ENCODE measurements at places on chromosomes 16 and 17.

- DNase-seq, result no peak
Measured at GRCh38 chr16:56231-56927, 2.8 kb downstream of the SNRNP25 start.

GRCh38 chr16:21994856-21995465, 6.0 kb downstream of the PDZD9 start:
- no peak for DNase-seq

DNA sequence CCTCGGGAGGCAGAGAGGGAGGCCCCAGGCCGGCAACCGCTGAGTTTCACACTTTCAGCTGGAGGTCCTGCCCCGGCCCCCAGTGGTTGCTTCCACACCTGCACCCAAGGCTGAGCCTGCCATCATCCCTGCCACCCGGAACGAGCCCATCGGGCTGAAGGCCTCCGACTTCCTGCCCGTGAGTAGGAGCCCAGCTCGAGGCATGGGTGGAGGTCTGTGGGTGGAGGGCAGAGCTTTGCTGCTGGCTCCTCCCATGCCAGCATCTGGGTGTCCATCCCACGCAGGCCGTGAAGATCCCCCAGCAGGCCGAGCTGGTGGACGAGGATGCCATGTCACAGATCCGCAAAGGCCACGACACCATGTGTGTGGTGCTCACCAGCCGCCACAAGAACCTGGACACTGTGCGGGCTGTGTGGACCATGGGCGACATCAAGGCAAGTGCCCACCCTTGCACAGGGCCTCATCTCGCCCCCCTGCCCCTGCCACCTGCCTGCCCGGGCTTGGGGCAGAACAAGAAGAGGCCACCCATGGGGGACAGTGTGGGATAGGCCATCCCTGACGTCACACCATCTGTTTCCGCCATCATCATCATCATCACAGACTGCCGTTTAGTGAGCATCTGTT, 19.6 kb downstream of the KATNB1 start:
- DNase-seq, result no peak

DNA sequence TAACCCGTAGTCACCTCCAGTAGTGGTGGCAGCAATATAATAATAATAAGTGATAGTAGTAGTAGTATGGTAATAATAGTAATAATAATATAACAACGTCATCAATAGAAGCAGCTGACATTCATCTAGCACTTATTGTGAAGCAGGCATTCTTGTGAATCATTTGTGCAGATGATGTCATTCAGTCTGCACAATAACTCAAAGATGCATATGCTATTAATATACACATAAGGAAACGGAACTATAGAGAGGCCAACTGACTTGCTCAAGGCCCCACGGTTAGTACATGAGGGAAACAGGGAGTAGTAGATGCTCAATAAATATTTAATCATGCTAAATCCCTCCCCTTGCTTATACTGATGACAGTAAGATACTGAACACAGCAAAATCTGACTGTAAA, 35.4 kb upstream of the GAN start:
- DNase-seq, result peak; percentile 34

- peak; percentile 80 for DNase-seq
Measured at GRCh38 chr17:39244600-39245570, 19.1 kb upstream of the STAC2 start.

- DNase-seq, result no peak
Measured at GRCh38 chr16:8869212-8869987, 594 bp upstream of the CARHSP1 start.

DNA sequence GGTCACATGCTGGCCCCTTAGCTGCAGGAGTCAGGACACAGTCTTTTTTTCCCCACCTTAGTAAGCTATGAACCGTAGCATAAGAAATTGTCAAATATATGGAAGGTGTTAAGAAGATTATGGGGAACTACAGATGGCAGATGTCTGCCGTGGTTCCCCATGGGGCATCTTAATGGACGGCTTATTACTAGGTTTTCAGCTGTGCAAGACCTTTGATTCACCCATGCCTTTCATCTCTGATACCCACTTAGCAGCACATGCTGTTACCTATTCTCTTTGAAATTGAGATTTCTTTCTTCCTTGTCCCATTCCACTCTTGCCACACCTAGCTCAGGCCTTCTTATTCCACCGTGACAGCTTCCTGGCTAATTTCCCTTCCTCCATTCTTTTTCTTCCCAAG, 70.7 kb downstream of the RPTOR start:
- no peak for DNase-seq

DNA sequence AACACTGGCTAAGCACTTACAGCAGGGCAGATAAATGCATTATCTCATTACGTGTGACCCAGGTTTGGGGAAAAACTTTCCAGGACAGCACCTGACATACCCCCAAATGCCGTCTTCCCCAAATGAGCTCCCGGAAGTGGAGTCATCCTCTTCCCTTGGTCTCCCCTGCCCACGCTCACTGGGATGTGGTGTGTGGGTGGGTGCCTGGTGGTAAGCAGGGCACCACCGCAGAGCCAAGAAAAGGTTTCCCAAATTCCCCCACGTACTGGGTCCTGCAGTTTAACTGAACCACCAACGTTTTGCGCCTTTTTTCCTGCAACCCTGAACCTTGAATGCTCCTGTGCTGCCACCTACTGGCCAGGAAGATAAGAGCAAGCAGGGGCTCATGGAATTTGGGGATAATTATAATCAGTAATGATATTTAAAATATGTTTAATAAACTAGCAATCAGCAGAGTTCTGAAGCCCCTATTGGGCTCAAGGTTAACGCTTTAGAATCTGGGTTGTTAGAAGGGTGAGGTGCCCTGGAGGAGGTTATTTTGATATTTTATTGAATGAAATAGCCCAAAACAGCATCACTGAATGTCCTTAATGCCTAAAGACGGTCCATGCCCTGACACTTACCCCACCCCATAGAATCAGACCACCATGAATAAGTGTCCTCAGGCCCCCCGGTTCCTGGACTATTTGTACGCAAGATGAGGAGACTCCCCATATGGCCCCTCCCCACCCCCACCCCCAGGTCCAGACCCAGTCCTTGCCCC, 8.0 kb downstream of the SPPL2C start:
- peak; percentile 45 for DNase-seq

DNA sequence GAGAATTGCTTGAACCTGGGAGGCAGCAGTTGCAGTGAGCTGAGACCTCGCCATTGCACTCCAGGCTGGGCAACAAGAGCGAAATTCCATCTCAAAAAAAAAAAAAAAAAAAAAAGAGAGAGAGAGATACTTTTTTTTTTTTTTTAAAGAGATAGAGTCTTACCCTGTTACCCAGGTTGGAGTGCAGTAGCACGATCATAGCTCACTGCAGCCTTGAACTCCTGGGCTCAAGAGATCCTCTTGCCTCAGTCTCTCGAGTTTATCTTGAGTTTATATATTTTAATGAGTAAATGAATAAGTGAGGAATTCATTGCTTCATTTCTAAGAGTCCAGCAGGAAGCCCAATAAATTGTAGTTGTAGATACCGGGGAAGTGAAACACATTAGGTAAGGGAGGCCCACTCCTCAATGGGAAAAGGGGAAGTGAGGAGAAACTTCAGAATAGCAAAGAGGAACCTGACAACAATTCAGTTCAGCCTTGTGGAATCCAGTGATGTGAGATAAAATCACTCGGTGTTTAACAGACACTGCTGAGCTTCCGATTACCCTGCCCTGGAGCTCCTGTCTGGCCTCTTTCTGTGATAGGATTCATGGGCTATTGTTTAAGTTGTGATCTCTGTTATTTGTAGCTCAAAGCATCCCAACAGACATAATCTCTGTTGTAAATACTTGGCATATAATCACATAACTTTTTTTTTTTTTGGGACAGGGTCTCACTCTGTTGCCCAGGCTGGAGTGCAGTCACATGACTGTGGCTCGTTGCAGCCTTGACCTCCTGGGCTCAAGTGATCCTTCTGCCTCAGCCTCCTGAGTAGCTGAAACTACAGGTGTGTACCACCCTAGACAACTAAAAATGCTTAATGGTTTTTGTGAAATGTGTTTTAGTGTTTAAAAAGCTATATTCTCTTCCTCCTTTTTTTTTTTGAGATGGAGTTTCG, 15.8 kb upstream of the ITGAM start:
- DNase-seq, result no peak

DNA sequence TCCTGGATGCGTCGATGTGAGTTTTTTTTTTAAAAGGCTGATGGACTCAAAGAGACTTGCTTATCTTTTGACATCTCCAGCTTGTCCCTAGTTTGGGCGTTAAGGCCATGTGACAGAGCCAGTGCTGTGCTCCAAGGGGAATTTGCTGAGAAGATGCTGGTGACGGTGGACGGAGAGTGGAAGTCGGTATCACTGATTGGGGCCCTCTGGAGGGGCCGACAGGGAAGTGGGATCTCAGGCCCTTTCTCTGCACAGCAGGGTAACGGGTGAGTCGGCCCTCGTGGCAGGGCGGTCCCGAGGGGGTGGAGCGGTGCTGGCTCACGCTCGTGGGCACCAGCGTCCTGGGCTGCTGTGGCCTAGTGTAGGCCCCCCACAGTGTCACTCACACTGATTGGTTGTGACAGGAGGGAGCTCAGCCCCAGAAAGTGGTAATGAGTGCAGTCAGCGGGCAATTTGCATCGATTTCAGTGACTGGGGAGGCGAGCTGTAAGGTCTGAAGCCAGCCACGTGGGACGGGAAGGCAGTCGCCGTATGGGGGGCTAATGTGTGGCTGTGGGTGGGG, 91.3 kb downstream of the TBC1D16 start:
- no peak for DNase-seq

DNA sequence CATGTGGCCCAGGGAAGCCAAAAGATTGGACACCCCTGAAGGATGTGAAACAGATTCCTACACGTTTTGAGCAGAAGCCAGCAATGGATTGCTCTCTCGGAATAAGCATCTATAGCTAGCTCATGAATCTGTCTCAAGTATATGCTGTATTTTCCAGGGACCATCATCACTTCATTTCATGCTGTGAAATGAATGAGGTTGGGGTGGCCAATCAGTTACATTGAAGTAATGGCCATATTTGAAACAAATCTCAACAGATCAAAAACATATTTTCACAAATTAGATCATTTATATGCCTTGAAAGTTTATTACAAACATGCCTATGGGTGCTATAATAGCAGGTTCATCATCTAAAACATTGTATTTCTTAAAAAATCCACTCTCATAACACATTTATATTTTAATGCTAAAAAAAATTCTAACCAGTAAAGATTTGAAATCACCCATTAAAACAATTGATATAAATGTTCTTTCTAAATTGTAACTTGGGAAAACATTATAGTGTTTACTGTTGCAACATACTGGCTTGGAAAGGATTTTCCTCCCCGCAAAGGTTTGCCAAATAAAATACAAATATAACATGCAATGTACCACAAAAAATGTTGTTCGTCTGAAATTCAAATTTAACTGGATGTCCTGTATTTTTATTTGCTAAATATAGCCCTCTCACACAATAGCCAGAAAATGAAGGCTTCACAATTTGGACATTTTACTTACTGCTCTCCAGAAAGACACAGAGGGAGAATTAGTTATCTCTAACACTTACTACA, 743.6 kb downstream of the KCNJ2 start:
- DNase-seq, result peak; percentile 2

DNA sequence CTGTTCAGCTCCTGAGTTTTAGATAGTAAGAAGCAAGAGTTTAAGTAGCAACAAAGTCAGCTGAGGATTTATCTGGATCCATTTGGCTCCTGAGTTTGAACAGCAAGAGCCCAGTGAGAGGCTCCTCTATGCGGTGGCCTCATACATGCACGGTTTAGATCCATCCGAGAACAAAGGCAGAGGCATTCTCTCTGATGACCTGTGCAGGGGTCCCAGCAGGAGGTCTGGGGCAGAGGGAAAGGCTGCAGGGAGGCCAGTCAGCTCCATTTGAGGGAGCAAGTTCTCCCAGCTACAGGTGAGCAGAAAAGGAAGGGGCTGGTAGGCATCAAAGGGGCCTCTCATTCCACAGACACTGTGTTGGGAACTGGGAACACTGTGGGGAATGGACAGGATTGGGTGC, 16.5 kb downstream of the PITPNM3 start:
- DNase-seq, result no peak

- no peak for DNase-seq
Measured at GRCh38 chr17:37475731-37476420, 13.8 kb upstream of the DUSP14 start.

GRCh38 chr16:86681031-86681756, 102.8 kb downstream of the FOXL1 start:
- peak; percentile 75 for DNase-seq

GRCh38 chr16:77807-78443, at the start of gene MPG:
TSS of gene MPG (plus strand) at chr16:78225. CDS start at chr16:78310, 85 bp downstream.
- peak; percentile 84 for DNase-seq

GRCh38 chr16:67084345-67085028, 25.3 kb upstream of the PHAF1 start:
- DNase-seq, result no peak

- no peak for DNase-seq
Measured at GRCh38 chr16:11552440-11552839, 34.3 kb downstream of the LITAF start.

GRCh38 chr17:49375544-49375943, 13.5 kb upstream of the ZNF652 start:
- DNase-seq, result no peak

- DNase-seq, result no peak
Measured at GRCh38 chr17:59627274-59627673, 7.6 kb downstream of the CLTC start.

DNA sequence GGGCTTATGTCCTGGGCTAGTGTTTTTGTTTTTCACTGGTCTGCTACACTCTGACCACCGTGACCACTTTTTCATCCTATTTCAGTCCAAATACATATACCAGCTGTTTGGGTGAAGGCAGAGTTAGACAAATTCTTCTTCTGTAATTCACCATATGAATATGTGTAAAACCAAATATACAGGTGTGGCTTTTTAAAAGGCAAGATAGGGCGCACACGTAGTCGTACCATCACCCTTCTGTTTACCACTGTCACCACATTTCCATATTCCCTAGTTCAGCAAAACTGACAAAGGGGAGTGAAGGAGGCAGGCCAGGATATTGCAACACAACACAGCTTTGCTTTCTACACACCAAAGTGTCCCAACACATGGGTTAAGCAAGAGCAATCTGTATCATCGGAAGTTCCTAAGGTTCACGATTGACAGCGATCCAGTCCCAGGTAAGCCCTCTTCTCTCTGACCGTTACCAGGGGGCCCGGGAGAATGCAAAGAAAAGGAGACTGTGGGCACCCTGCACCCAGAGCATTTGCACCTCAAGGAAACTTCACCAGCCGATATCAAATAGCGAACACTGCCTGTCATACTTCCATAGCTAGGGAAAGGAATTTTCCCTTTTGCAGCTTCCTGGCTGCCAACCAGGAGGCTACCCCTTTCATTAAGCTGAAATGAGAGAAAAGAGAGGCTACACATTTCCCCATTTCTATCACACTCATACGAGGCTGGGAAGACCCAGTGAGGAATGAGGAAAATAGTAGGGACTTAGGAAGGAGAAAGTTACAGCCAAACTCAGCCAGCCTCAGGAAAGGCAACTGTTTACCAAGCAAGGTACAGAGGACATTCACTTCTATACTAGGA, 23.1 kb downstream of the CREBBP start:
- no peak for DNase-seq

GRCh38 chr16:89999831-90000574, 19.3 kb downstream of the DBNDD1 start:
- no peak for DNase-seq

DNA sequence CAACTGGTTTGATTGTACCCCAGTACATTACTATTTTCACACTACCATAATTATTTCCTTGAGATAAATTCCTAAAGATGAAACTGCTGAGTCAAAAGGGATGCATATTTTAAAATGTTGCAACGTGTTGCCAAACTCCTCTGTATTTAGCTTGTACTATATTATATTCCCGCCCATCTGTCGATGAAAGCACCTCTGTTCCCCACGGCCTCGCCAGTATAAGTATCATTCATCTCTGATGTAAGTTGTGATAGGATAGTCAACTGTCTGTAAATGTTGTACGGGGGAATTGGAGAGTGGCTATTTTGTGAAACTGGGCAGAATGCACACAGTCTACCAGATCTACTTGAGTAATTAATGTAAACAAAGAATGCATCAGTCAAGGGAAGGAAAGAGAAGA, 47.7 kb upstream of the TNRC6A start:
- peak; percentile 60 for DNase-seq

Measured in fibroblast of skin of scalp (primary cell).